ENCODE measurements at places on chromosomes 1 and 21. TPM values are rescaled to one million over a fixed set of nuclear protein-coding genes. Genes with fewer than 3 reads are reported as not detected.
A peak's percentile ranks its signal among the peaks of the same experiment; 100 is the strongest.

TAS1R1 gene
- total RNA-seq, result not detected

DNA sequence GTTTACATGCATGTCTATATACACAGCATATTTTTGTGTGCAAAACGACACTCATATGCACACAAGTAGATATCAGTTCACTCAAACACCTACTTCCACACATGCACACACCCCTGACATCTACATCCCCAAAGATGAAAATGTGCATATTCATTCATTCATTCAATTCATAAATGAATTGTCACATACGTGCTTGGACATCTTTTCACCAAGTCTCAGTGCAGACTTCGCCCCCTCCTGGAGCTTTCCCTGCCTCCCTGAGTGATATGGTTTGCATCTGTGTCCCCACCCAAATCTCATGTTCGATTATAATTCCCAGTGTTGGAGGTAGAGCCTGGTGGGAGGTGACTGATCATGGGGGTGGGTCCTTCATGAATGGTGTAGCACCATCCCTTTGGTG lies 53.1 kb downstream of the CAMK2N1 start:
- DNase-seq, result no peak

- peak; percentile 47 for DNase-seq
These were observed 657 bp upstream of the HNRNPU start for GRCh38 chr1:244865028-244865371.

- DNase-seq, result no peak
These were observed 1.7 kb downstream of the EGLN1 start for GRCh38 chr1:231420299-231420958.

TRIM17 gene
- total RNA-seq, result 28.8 TPM

DNA sequence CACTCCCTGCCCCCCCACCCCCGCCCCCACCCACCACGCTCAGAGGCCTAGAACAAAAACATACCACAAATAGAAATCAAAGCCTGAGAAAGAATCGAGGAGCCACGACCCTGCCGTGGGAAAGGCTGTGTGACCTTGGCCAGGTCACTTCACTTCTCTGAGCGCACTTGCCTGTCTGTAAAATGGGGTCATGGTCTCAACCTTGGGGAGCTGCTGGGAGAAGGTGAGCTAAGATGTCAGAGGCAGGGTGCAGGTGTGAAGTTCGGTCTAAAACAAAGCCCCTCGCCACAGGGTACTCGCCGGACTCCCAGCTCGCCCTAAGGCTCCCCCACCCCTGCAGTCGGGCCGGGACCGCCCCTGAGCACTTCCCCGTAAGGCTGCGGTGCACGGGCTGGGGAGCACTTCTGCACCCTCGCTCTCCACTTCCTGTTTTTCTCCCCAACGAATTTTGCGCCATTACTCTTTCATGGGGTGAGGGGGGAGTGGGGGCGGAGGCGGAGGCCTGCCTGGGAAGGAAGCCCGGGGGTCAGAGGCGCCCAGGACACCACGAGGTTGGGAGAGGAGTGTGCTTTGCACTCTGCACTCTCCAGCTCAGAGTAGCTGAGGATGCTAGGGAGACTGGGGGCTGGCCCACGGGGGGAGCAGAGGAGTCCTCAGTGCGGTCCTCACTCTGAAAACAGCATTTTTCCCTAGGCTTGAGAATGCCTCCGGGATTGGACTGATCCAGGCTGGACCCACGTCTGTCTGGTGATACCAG lies 21.9 kb upstream of the PIK3CD start:
- DNase-seq, result no peak

LMX1A gene
- total RNA-seq, result not detected

DNA sequence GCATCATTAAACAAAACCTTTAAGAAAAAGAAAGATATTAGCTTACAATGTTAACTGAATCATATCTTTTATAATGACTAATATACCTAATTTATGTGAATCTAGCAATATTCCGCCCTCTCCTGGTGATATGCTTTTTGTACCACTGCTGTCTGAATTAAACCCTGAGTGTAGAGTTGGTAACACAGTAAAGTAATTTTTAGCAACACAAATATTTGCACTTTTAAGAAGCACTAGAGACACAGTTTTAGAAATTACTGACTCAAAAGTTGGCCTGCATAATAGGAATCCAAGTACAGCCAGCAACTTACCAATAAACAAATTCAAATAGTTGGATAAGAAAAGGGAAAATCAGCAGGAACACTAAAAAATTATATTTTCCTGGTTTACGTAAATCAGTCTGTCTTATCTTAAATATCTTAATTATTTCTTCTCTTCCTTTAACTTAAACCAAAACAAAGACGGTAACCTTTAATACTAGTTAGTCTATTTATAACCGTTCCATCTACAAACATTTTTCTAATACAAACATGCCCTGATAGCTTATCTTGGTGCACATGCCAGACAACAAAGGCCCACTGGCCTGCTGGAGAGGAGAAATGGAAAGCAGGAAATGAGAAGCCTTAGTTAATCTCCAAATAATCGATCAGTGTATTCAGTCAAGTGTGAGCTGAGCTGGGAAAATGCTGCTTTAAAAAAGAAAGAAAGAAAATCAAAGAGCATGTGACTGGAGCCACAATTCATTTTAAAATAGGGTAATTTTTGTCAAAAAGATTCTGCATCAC lies 246.0 kb downstream of the RERE start:
- DNase-seq, result no peak

OR6K3 gene
- not detected for total RNA-seq

DNA sequence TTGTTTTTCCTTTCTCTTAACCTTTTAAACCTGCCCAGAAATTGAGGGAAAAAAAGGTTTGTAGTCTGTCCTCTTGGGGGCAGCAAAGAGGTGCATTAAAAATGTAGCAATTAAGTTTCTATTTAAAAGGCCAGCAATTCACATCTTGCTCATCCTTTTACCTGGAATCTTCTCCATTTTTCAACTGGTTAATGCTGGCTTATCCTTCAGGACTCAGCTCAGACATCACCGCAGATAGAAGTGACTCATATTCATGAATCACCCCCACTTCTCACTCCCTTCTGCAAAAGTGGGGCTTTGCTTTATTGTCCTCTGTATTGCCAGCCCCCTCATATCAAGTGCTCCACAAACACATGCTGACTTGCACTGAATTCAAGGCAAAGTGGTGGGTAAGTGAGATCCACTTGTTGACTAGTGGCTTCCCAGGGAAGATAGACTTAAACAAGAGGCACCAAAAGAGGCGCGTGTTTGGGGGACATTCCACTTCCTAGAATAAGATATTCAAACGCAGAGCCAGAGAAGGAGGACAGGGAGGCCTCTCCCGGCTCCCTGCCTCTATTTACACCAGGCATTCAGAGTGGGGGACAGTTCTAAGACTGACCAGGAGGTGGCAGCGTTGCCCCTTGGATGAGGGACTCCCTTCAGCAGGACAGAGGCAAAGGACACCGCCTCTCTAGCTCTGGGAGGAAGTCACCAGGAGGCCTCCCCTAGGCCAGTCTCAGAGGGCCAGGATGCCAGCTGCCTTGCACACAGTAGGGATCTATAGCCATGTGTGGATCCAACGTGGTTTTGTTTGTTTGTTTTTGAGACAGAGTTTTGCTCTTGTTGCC lies 23.2 kb upstream of the ZNF648 start:
- peak; percentile 62 for DNase-seq
